ENCODE measurements at places on chromosomes 11 and 22. TPM values are rescaled to one million over a fixed set of nuclear protein-coding genes. Genes with fewer than 3 reads are reported as not detected.

- DNase-seq: peak; percentile 94
These were observed 33.8 kb upstream of the PPARA start for GRCh38 chr22:46116491-46116958.

- no peak for DNase-seq
These were observed 50.2 kb downstream of the GAB4 start for GRCh38 chr22:16957781-16958180.

DNA sequence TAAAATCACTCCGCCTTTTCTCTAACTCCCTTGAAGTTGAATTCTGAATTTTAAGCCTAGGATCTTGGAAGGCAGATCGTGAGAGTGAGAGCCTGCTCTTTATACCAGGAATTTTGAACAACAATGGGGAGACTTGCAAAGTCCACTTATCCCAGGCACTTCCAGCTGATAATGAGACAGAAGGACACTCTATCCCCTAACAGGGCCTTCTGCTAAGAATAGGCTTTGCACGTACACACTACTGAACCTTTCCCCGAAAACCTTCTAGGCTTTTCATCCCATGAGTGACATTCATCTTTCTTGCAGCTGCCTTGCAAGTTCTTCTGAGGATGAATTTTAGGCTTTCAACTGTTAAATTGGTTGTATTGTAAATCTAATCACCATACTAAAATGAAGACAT is 44.0 kb upstream of the WT1 start:
- no peak for DNase-seq

DNA sequence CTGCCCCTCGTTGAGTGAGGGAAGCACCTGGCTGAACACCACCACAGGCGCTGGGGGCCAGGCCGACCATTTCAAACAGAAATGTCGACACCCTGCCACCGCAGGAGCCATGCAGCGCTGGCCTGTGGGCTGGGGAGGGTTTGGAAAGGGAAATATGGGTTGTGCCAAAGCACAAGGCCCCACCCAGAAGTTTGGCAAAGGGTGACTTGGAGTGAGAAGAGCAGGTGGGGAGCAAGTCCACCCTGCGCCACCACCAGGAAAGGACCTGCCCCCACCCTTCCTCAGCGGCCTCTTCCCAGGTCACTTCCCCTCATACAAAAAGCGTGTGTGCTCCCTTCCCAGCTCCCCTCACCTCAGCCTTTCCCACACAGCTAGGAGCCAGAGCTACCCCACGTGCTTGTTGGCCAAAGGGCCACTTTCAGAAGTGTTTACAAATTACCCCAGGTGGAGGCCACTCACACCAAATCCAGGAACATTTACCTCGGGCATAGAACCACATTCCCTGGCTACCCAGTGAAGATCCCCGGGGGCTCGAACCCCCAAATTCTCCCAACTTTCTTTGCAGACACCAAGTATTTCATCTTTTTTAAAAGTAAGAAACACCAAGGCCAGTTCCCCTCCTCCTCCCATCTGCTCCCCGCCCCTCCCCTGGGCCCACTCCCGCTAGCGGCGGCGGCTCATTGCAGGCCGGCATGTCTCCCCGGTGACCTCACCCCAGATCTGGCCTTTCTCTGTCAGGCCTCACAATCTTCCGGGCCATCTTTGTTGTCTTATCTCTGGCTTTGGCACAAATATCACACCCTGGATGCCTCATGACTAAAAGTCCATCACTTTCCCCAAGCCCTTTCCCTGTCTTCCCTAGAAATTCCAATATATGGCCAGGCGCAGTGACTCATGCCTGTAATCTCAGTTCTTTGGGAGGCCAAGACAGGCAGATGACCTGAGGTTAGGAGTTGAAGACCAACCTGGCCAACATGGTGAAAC is 20.5 kb upstream of the SCGB1A1 start:
- DNase-seq: no peak

DNA sequence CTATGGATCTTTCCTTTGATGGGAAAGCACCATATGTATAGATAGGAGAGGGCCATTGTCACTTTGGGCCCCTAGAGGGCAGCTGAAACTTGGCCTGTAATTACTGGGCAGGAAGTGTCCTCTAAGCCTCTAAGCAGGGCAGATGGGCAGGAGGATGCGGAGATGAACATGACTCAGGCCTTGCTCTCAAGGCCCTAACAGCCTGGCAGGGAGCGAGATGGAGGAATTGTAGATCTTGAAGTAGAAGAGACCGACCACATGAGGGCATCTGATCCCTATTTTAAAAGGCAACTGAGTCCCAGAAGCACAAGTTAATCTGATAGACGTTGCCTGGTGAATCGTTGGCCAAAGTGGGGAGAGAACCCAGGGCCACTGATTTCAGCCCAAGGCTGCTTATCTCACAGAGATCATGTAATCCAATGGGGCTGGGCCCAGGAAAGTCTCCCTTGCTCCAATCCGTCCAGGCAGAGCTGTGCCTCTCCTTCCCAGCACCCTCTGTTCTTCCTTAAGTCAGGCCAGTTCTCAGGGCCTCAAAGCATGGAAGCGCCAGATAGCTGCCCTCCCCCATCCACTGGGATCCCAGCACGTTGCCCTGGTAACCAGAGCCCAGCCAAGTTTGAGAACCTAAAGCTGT is 2.5 kb upstream of the SEPTIN3 start:
- peak; percentile 28 for DNase-seq

DNA sequence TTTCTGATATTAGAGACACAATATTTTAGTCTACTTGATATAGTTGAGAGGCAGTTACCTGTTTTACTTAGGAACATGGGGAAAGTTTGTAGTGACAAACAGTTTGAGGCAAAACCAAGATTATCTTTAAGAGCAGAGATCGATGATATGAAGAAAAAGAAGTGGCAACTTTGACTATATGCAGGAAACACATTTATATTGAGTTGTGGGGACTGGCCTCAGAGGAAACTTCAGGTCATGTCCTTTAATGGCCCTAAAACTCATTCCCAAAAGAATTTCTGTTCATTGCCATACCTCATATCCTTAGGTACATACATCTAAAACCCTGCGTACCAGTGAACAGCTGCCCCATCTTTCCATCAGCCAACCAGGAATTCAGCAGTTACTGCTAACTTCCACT is 4.5 kb downstream of the HBG1 start:
- DNase-seq: no peak

GRCh38 chr11:102517670-102518069 is 12.9 kb downstream of the MMP7 start:
- no peak for DNase-seq

DNA sequence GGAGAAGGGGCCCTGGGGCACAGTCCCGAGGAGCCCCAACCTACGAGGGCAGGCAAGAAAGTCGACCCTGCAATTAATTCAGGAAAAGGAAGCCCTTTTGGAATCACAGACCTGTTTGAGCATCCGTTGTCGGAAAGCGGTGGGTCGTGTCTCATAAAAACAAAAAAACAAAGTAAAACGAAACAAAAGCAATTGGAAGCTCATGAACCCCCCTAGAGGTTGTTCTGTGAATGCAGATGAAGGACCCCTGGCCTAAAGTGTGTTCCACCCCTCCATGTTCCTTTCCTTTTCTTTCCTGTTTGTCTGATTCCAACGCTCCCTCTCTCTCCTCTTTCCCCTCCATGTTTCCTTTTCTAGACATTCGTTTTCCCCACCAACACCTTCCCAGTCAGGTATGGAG is 203.7 kb downstream of the GRIK4 start:
- DNase-seq: no peak

DNA sequence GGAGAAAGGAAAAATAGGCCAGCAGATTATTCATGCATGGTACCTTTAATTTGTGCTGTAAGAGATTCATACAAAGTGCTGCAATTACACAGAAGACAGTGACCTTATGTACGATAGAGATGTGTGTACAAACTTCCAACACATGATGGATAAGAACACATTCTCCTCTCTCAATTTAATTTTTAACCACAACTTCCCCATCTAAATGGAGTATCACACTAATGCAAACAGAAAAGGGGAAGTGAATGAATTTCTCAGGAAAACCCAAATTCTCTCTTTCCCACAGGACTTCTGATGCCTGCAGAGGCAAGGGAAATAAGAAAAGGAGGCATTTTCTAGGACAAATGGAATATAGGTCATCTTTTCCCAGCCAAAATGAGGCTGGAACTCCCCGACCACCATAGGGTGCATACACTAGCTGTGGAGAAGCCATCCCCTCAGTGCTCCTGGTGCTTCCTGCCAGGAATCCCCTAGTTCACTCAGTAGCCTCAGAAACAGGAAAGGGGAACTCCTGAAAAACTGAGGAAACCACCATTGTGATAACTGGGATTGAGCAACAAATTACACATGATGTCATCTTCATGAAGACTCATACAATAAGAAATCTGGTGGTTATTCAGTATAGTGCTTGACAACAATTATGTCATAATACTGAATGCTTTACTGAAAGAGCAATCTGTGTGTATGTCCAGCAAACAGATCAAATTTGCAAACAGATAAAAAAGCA is 22.4 kb downstream of the MMP10 start:
- DNase-seq: no peak

DNA sequence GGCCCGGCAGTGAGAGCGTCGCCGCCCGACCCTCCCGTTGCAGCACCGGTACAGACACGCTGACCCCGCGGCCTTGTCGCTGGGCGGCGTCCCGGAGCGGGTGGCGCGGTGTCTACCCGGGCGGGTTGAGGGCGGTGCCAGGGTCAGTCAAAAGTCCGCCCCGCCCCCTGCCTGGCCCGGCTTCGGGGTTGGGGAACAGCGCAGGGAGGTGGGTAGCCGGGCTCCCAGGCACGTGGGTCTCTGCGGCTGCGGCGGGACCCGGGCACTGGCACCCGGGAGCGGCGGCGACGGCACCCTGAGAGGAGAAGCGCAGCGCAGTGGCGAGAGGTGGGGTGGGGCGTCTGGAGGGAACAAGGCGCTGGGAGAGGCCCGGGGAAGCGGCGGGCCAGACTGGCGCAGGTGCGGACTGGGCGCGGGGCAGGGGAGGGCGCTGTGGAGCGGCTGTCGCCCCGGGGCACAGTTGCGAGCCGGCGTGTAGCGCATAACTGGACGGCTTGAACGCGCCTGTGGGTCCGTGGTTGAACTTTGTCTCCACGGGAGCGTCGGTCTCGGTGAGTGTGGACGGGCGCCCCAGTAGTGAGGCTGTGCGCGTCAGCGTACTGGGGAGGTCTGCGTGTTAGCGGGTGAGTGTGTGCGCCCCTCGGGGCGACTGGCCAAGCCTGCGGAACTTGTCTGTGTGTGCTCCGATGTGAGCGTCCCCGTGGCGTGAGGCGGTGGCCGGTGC is at the start of gene P2RY2:
Gene P2RY2 (plus strand): TSS at position 176 of the 724 bp plus-strand sequence. CDS start 15,879 bp downstream, outside the sequence.
- DNase-seq: peak; percentile 53

DNA sequence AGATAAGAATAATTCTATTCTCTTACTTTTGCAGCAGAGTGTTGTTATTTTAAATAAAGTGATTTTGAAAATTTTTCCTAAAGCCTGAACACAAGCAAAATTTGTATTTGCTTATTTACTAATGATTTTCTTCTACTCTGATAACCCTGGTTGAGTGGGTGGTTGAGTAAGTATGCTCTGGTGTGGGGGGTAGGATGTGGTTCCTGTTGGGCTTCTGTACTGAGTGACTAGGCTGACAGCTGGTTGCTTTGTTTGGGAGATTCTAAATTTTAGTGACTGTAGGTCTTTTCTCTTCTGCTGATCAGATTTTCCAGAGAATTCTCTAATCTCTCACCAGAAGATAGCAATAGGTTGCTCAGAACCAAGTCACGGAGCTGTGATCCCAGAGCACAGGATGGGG is 61.6 kb downstream of the METTL15 start:
- no peak for DNase-seq

- no peak for DNase-seq
These were observed 1.4 kb upstream of the LIF start for GRCh38 chr22:30247974-30248373.

- no peak for DNase-seq
These were observed 2.5 kb downstream of the ROBO3 start for GRCh38 chr11:124867700-124868099.

- DNase-seq: no peak
These were observed 42.1 kb upstream of the KLHL35 start for GRCh38 chr11:75474878-75475766.

- DNase-seq: no peak
These were observed at the start of gene PACSIN3 for GRCh38 chr11:47186076-47186699. TSS of gene PACSIN3 (minus strand) at chr11:47186434. CDS start at chr11:47182727, 3,707 bp downstream.

- DNase-seq: no peak
These were observed 4.1 kb upstream of the UBE2L6 start for GRCh38 chr11:57571606-57572005.

- DNase-seq: no peak
These were observed 2.2 kb upstream of the ZFTA start for GRCh38 chr11:63770763-63771162.

DNA sequence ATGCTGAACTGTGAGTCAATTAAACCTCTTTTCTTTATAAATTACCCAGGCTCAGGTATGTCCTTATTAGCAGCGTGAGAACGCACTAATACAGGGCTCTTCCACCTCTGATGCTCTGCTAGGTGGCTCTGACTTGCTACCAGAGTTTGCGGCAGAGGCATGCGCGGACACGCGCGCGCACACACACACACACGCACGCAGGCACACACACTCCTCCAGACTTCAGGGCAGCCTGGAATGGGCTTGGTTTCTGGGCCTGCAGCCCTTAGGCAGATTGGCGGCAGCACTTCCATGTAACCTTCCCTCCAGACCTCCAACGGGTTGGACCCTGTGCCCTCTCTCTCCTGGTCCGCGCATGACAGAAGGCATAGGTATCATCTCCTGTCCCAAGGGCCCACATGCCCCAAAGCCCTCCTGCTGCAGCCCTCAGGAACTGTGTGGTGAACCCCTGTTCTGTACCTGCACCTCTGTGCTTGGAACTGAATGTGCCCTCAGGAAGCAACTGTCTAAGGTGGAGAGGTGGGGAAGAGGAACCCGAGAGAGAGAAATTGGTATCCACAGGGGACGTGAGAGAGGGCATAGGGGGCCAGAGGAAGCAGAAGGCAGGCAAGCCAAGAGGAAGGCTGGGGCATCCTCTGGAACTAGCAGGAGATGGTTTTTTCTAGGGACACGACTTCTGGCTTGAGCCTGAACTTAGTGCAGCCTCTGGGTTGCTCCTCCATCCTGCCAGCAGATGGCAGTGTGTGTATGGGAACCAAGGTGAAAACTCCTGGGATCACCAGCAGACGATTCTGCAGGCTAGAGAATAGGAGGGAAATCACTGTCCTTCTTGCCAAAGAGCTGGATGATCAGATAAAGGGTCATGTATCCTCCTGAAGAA is 23.4 kb upstream of the RIC3 start:
- DNase-seq: peak; percentile 58

GRCh38 chr22:17228725-17229126 is 9.5 kb upstream of the ADA2 start:
- DNase-seq: no peak

GRCh38 chr11:126403658-126404057 is 48.2 kb downstream of the ST3GAL4 start:
- DNase-seq: no peak

The INS gene
- total RNA-seq: not detected

The MALAT1 gene
- total RNA-seq: 9,097 TPM

The CSRP3 gene
- 2.7 TPM for total RNA-seq

The HIPK3 gene
- 97.2 TPM for total RNA-seq

The PHETA2 gene
- 11.2 TPM for total RNA-seq

The MS4A6A gene
- 44.1 TPM for total RNA-seq

The RGL4 gene
- total RNA-seq: 0.91 TPM

The SLC15A3 gene
- total RNA-seq: 19.4 TPM

The UBQLN3 gene
- 13.5 TPM for total RNA-seq

Data from prostate gland (tissue), 2 donors.